Fibroblast of upper back skin (primary cell): ENCODE measurements at places on chromosomes 3 and 15.

GRCh38 chr3:186532598-186533072 lies 11.5 kb downstream of the CRYGS start:
- no peak for DNase-seq

DNA sequence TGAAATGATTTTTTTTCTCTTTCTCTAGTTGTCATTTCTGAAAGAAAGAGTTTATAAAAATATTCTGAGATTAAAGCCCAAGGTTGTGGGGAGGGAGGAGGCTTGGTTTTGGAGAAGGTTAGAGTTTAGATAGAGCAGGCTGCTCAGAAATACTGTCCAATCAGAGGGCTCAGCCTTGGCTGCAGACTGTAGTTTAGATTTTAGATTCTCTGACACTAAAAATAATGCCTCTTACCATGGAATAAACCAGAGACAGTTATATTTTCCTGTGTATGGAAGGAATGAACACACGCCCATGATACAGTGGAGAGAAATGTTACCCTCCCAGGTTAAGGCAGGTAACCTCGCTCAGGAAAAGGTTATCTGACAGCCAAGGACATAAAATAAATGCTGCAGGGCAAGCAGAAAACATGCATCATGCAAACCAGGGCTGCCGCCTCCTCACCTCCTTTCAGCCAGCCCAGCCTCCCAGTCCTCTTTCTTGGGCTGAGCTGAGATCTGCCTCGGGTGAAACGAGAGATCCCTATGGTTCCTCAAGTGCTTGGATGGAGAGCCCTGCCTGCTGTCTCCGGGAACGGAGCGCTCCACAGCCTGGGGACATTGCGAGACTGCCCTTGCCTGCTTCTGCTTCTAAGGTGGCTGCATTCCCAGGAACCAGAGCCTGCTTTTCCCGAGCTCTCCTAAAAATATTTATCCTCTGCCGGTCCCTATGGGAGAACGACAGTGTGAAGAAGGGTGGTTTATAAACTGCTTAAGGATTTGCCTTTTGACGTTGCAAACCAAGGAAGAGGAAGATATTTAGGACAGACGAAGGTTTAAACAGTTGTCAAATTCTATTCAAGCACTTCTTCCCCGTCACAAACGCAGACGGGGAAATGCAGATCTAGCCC lies 848 bp downstream of the NCEH1 start:
- peak; percentile 25 for DNase-seq

DNA sequence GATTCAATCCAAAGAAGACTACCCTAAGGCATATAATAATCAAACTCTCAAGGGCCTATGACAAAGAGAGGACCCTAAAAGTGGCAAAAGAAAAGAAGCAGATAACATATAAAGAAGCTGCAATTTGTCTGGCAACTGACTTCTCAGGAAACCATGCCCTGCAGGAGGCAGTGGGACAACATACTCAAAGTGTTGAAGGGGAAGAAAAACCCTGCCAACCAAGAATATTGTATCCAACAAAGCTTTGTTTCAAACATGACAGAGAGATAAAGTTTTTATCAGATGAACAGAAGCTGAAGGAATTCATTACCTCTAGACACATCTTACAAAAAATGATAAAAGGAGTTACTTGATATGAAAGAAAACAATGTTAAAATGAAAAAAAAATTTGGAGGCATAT lies 167.1 kb downstream of the VPS13C start:
- no peak for DNase-seq

GRCh38 chr3:48306860-48307530 lies 26.5 kb downstream of the SPINK8 start:
- no peak for DNase-seq

DNA sequence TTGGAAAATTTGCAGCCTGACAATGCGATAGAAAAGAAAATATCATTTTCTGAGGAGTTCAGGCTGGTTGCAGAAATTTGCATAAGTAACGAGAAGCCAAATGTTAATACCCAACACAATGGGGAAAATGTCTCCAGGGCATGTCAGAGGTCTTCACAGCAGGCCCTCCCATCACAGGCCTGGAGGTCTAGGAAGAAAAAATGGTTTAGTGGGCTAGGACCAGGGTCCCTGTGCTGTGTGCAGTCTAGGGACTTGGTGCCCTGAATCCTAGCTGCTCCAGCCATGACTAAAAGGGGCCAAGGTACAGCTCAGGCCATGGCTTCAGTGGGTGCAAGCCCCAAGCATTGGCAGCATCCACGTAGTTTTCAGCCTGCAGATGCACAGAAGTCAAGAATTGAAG lies 14.5 kb upstream of the AP4E1 start:
- DNase-seq, result no peak

GRCh38 chr15:75641603-75642002 lies 1.6 kb upstream of the IMP3 start:
- DNase-seq, result no peak
